ENCODE measurements at places on chromosomes 2 and 18. TPM values are rescaled to one million over a fixed set of nuclear protein-coding genes. Genes with fewer than 3 reads are reported as not detected.

IL1R1 gene
- total RNA-seq, result 49.0 TPM

RFX8 gene
- total RNA-seq, result 20.3 TPM

GPR45 gene
- not detected for total RNA-seq

ABI2 gene
- total RNA-seq, result 30.1 TPM

UGT1A3 gene
- not detected for total RNA-seq

LOXHD1 gene
- not detected for total RNA-seq

TRAPPC12 gene
- 72.4 TPM for total RNA-seq

C2orf80 gene
- not detected for total RNA-seq

VWC2L gene
- total RNA-seq, result under 0.01 TPM

DNER gene
- 0.37 TPM for total RNA-seq

SPC25 gene
- 3.9 TPM for total RNA-seq

KIF5C gene
- 0.13 TPM for total RNA-seq

C2orf66 gene
- total RNA-seq, result 0.19 TPM

G6PC2 gene
- total RNA-seq, result not detected

OR6B2 gene
- total RNA-seq, result not detected

MRPS5 gene
- 39.3 TPM for total RNA-seq

DES gene
- total RNA-seq, result 0.62 TPM

TTC31 gene
- 9.4 TPM for total RNA-seq

CACNB4 gene
- total RNA-seq, result 1.3 TPM

ZAP70 gene
- not detected for total RNA-seq

GKN1 gene
- total RNA-seq, result not detected

RMDN2 gene
- 8.5 TPM for total RNA-seq

ADI1 gene
- total RNA-seq, result 68.0 TPM

C1QL2 gene
- total RNA-seq, result not detected

RUFY4 gene
- not detected for total RNA-seq

TIMM21 gene
- 39.2 TPM for total RNA-seq

CHRNG gene
- not detected for total RNA-seq

RASGRP3 gene
- 2.5 TPM for total RNA-seq

KCNG2 gene
- not detected for total RNA-seq

NCKAP5 gene
- 1.2 TPM for total RNA-seq

CCDC74B gene
- total RNA-seq, result 6.8 TPM

IL18RAP gene
- not detected for total RNA-seq

SALL3 gene
- total RNA-seq, result 0.53 TPM

PLCD4 gene
- total RNA-seq, result 4.0 TPM

GREB1 gene
- total RNA-seq, result 0.12 TPM

DYSF gene
- 5.5 TPM for total RNA-seq

EPB41L3 gene
- total RNA-seq, result 3.7 TPM

CTNNA2 gene
- not detected for total RNA-seq

RPRD1A gene
- 37.4 TPM for total RNA-seq

TMEM178A gene
- total RNA-seq, result 1.5 TPM

FSIP2 gene
- total RNA-seq, result 0.06 TPM
